Stimulated activated CD4-positive, alpha-beta T cell treated with anti-CD3 and anti-CD28 coated beads, TNF-alpha, amount 100 ng/mL, for 1 hour (primary cell): ENCODE measurements at places on chromosomes 5 and 9.

- no peak for DNase-seq
Observed at GRCh38 chr9:133429641-133430161, 7.5 kb downstream of the ADAMTS13 start.

DNA sequence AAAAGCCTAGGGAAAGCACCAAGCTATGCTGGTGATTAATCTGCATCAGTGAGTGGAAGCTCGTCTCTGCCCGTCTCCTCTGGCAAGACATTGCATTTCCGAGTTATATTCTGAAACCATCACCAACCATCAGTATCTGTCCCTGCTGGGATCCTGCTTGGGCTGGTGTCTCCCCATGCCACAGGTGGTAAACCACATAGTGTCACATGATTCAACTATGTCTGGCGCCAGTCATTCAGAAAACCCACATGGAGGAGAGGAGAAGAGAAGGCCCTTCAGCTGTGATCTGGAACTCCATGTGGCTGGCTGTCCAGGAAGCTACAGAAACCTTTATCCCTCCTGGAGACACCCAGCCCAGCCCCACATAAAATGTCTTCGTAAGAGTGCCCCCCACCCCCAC is 4.8 kb downstream of the IL9 start:
- DNase-seq, result no peak

- DNase-seq, result no peak
Observed at GRCh38 chr9:138117101-138117750, 239.6 kb downstream of the CACNA1B start.

- no peak for DNase-seq
Observed at GRCh38 chr9:94865582-94866452, 139.3 kb downstream of the AOPEP start.

- no peak for DNase-seq
Observed at GRCh38 chr5:179319741-179320281, 25.4 kb downstream of the ADAMTS2 start.

GRCh38 chr5:126754609-126755008 is 22.3 kb upstream of the LMNB1 start:
- DNase-seq, result no peak
